ENCODE measurements at places on chromosomes 2 and 18. TPM values are rescaled to one million over a fixed set of nuclear protein-coding genes. Genes with fewer than 3 reads are reported as not detected.

Gene CD226
- 1.3 TPM for total RNA-seq

Gene PROC
- not detected for total RNA-seq

Gene CBLN2
- total RNA-seq: 0.39 TPM

Gene TMEM169
- 0.17 TPM for total RNA-seq

Gene CROCC2
- total RNA-seq: 0.03 TPM

Gene RTP5
- total RNA-seq: not detected

Gene TMEM17
- 1.5 TPM for total RNA-seq

Gene NGEF
- total RNA-seq: 2.7 TPM

Gene MC5R
- not detected for total RNA-seq

Gene COBLL1
- 8.4 TPM for total RNA-seq

Gene FAM228A
- total RNA-seq: 2.4 TPM

Gene COL5A2
- total RNA-seq: 14.3 TPM

Gene GNLY
- 1.4 TPM for total RNA-seq

Gene CCDC150
- total RNA-seq: 1.3 TPM

Gene TTN
- 1,828 TPM for total RNA-seq

Gene SULT1C4
- 17.0 TPM for total RNA-seq

Gene ALKAL2
- 2.9 TPM for total RNA-seq

Gene FRZB
- total RNA-seq: 7.1 TPM

Gene SCN3A
- 0.28 TPM for total RNA-seq

Gene PSME4
- 45.2 TPM for total RNA-seq

Gene MAB21L4
- total RNA-seq: not detected

Gene ELMOD3
- total RNA-seq: 16.1 TPM

Gene GPAT2
- 1.7 TPM for total RNA-seq

Gene NR4A2
- total RNA-seq: 8.1 TPM

Gene ACKR3
- 50.1 TPM for total RNA-seq
